ENCODE measurements at places on chromosomes 12 and 14.

GRCh38 chr14:33916663-33917565 is 34.0 kb downstream of the EGLN3 start:
- no peak for ATAC-seq

DNA sequence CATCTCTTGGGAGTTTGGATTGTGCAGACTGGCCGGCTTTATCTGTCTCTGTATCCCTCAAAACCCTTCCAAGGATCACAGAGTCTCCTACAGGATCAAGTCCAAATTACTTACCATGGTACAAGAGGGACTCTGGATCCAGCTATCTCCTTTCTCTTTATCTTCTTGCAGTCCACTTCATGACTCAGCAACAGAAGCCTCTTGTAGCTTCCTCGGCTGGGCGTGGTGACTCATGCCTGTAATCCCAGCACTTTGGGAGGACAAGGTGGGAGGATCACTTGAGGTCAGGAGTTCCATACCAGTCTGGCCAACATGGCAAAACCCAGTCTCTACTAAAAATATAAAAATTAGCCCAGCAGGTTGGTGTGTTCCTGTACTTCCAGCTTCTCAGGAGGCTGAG is 189.7 kb downstream of the BCAT1 start:
- ATAC-seq, result no peak

GRCh38 chr14:36518586-36519430 is 1.2 kb downstream of the NKX2-1 start:
- peak; percentile 27 for ATAC-seq

DNA sequence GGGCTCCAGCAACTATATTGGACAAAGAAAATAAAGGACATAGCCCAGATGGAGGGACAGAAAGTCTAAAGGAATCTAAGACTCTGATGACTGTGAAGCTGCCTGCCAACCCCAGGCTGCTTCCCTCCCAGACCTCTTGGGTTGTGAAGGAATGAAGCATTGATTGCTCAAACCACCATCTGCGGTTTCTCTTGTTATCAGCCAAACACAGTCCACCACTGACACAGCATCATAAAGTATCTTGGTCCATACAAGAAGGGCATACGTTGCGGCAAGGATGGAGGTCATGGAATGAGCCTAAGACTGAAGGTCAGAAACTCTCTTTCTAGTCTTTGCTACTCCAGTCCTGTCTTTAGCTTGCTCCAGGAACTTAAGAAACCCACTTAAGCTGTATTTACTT is 58.5 kb upstream of the PLXNC1 start:
- ATAC-seq, result no peak

DNA sequence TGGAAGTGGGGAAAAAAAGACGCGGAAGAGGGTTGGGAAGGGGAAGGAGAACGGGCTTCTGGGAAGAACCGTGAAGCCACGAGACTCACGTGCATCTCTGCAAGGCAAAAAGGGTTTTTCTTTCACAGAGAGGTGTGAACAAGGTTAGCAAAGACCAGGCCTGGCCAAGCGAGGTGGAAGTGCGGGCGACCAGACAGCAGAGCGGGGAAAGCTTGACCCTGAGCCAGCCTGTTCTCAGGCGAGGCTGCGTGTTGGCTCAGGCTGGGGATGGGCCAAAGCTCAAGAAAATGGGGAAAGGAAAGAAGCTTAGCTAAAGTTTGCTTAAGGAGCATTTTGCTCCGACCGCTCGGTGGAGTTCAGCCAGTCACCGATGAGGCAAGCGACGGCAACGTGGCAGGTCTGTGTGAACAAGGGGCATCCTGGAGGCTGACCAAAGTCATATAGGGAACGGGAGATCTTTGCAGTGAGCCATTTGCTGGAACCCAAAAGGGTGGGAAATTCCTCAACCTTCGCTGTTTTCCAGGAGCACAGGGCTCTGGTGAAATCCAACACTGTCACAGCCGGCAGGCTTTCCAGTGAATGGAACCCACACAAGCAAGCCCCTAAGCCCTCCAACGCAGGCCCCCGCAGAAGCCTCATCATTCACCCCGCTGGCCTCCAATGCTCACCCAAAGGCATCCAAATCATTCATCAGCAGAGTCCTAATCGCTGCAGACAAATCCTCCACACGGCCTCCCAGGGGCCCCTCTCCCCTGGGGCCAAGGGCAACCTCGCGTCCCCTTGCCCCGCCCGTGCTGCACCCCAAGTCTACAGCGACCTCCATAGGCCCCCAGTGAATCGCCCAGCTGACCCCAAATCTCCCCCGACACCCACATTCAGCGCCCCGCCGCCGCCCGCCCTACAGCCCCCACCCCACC is 754 bp downstream of the ZNF605 start:
- peak; percentile 53 for ATAC-seq

- ATAC-seq, result no peak
These were observed 21.1 kb upstream of the PGF start for GRCh38 chr14:74976264-74977113.

DNA sequence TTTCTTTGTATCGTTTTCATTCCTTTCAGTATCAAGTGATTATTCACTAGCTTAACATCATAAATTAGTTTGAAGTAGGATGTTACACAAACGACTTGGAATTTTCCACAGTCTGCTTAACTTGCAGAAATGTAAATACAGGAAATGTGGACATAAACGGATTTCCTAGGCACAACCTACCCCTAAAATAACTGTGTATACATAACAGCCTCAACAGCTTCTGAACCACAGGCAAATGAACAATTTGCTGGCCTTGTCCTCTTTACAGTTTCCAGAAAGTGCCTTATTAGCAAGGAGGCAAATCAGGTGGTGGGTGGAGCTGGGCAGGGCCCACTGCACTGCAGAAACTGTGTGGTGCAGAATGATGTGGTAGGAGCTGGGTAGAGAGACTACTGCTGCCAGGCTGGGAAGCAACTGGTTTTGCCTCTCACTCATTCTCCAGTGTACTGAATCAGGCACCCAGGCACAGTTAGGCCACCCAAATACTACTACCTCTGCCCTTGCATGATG is 14.1 kb downstream of the DRAM1 start:
- peak; percentile 79 for ATAC-seq

All from SK-N-SH treated with all-trans-retinoic acid at 6 μM for 48 hours (cell line).